ENCODE measurements at places on chromosomes 5 and 9. TPM values are rescaled to one million over a fixed set of nuclear protein-coding genes. Genes with fewer than 3 reads are reported as not detected.

The EIF4E1B gene
- not detected for total RNA-seq

The FST gene
- total RNA-seq, result not detected

The ACER2 gene
- total RNA-seq, result 5.2 TPM

The PTPDC1 gene
- 4.1 TPM for total RNA-seq

The ENC1 gene
- total RNA-seq, result 59.3 TPM

The BARX1 gene
- total RNA-seq, result not detected

The NUDT12 gene
- 15.1 TPM for total RNA-seq

The ASPN gene
- not detected for total RNA-seq

All from G401 (cell line).